ENCODE measurements at places on chromosomes 1 and 21.

DNA sequence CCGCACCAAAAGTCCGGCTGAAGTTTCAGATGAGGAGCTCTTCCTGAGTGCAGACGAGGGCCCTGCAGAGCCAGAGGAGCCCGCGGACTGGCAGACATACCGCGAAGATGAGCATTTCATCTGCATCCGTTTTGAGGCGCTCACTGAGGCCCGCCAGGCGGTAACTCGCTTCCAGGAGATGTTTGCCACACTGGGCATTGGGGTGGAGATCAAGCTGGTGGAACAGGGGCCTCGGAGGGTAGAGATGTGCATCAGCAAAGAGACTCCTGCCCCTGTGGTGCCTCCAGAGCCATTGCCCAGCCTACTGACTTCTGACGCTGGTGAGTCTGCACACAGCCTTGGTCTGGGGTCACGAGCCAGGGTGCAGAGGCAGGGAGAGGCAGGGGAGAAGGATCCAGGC is 84.7 kb downstream of the TRIM11 start:
- DNase-seq: no peak

DNA sequence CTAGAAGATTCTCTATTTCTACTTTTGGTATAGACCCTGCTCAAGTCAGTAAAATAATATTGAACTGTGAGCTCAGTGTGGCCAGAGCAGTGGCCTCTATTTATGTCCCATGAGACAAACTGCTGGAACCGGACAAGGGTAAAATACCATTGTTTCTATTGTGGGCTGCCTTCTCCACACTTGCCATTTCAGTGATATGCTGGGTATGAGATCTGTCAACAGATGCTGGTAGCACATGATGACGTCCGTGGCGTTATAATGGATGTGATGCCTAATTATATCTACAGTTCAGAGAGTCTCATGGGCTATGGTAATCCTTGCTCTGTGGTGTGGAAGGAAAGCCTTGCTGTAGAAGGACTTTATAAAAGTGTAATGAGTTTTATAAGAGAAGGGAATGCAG is 2.4 kb downstream of the ACTN2 start:
- no peak for DNase-seq

DNA sequence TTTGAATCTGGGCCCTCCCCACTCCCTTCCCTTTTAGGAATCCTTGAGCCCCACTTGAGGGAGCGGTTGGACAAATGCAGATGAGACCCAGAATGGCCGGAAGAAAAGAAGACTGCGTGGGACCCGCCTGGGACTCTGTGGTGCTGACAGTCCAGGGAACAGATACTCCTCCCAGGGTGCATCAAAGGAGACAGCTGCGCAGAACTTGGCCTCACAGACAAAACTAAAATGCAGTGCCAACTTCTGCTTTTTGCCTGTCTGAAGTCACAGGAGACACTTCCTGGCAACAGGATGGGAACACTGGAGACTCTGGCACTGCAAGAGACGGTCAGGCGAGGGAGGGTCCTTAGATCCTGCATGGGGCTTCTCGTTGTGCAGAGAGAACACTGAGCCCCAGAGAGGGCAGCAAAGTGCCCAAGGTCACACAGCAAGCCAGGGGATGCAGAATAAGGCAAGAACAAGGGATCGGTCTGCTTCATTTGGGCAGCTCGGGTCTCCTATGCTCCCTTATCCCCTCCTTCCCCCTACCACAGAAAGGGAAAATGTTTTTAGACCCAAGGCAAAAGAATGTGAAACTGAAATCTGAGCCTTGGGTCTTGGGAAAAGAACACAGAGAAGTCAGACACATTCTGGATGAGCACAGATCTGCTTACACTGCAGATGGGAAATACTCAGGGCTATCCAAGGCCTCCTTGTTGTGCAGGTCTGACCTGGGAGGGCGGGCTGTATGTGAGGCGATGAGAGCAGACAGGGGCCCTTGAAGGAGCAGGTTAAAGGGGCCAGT is 182.4 kb downstream of the TRABD2B start:
- DNase-seq: no peak

- DNase-seq: no peak
These were observed 32.8 kb upstream of the KCNJ15 start for GRCh38 chr21:38223893-38224540.

DNA sequence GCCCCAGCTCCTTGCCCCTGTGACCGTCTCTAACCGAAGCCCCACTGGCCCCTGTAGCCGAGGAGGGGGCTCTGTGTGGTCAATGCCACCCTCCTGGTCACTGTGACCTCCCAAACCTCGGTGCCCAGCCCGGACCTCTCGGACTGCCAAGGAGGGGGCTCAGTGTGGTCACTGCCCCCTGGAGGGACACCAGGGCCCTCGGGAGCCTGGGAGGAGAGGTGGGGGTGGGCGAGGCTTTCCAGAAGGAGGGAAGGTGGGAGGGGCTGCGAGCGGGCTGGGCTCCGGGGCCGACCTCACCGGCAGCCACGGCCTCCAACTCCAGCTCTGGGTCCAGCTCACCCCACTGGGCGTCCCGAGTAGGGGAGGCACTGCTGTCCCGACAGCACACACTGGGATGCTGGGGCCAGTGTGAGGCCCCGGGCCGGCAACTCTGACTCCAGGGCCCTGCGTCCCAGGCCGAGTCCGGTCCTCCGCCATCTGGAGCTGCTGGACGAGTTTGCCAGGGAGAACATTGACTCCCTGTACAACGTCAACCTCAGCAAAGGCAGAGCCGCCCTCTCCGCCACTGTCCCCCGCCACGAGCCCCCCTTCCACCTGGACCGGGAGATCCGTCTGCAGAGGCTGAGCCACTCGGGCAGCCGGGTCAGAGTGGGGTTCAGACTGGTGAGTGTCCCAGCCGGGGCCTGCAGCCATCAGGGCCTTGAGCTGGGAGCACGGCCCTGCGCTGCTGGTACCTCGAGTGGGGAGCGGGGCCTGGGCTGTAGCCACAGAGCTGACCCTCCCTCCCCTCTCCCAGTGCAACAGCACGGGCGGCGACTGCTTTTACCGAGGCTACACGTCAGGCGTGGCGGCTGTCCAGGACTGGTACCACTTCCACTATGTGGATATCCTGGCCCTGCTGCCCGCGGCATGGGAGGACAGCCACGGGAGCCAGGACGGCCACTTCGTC is 6.4 kb downstream of the SCNN1D start:
- DNase-seq: no peak

DNA sequence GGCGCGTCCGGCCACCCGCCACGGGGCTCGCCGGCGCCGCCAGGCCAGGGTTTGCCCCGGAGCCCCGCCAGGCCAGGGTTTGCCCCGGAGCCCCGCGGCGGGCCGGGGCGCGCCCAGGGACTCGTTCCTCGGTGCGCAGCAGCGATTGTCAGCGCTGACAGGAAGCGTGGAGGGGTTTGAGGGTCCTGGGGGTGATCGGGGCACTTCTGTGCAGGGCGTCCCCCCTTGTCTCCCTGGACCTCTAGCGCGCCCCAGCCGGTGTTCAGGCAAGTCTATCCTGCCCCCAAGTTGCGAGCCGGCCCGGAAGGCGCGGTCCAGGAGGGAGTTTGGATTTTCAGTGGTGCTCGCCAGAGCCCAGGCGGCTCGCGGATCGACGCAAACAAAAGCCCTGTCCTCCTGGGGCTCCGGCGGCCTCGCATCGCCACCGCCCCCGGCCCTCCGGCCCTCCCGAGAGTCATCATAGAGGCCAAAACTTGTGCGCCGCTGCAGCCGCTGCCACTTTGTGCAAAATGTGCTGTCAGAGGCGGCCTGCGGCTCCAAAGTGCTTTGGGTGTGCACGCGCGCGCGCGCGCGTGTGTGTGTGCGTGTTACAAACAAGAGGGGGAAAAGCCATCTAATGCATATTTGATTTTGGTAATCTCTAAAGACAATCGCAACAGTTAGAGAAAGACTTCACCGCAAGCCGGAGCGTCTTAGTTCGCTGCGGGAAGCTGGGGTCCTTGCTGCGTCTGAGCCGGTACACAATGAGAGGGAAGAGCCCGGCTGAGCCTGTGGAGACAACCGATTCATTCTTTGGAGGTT is 1.0 kb downstream of the ROR1 start:
- DNase-seq: no peak

GRCh38 chr1:47187926-47188250 is 1.9 kb downstream of the PDZK1IP1 start:
- DNase-seq: no peak

- DNase-seq: no peak
These were observed 19.7 kb downstream of the FGGY start for GRCh38 chr1:59316497-59317128.

Measured in stimulated activated CD8-positive, alpha-beta memory T cell treated with anti-CD3 and anti-CD28 coated beads, Interleukin-15, amount 100 ng/mL, for 4 hours (primary cell).